Spleen (tissue), 13 donors: ENCODE measurements at places on chromosomes 2 and 18. TPM values are rescaled to one million over a fixed set of nuclear protein-coding genes. Genes with fewer than 3 reads are reported as not detected.
A peak's percentile ranks its signal among the peaks of the same experiment; 100 is the strongest.

- H3K4me1 ChIP-seq, result no peaks in the 10 kb centered on the region
- no peaks in the 10 kb centered on the region for H3K27me3 ChIP-seq
- H3K36me3 ChIP-seq, result no peaks in the 10 kb centered on the region
- no peak overlapping the region for H3K27ac ChIP-seq
- no peak overlapping the region for H3K4me3 ChIP-seq
These were observed 52.7 kb downstream of the PHLPP1 start for GRCh38 chr18:62767836-62768557.

- H3K4me3 ChIP-seq, result no peak overlapping the region
- DNase-seq, result no peak
- peaks cover 5% of the 10 kb centered on the region for H3K4me1 ChIP-seq
- H3K27me3 ChIP-seq, result no peaks in the 10 kb centered on the region
- H3K27ac ChIP-seq, result no peak overlapping the region
These were observed 46.1 kb downstream of the TTC39C start for GRCh38 chr18:24060644-24061043.

DNA sequence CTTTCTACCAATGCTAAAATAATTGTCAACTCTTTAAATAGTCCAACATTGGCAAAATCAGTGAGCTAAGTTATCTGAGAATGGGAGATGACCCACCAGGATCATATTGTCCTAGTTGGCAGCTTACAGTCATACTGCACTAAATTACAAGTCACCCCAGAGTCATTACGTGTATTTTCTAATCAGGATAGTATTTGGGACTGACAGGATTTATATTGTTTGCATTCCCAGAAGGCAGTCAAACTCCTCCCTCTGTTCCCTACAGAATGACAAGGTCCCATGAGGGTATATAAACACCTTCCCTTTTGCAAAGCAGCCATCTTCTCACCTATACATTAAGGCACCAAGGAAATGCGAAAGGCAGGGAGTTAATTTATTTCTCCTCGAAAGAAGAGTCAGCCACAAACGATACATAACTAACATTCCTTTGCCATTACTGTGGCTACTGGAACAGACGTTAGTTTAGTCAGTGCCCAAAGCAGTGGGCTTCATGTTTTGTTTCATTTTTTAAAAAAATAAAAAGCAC is 125.3 kb downstream of the ANTXR1 start:
- H3K27me3 ChIP-seq, result no peaks in the 10 kb centered on the region
- no peak overlapping the region for H3K27ac ChIP-seq
- no peak for DNase-seq
- no peaks in the 10 kb centered on the region for H3K36me3 ChIP-seq
- H3K4me3 ChIP-seq, result no peak overlapping the region
- H3K4me1 ChIP-seq, result no peaks in the 10 kb centered on the region

- no peaks in the 10 kb centered on the region for H3K36me3 ChIP-seq
- no peaks in the 10 kb centered on the region for H3K4me1 ChIP-seq
- H3K27me3 ChIP-seq, result no peaks in the 10 kb centered on the region
- no peak overlapping the region for H3K4me3 ChIP-seq
These were observed 27.3 kb downstream of the DCDC2C start for GRCh38 chr2:3730646-3731045.

DNA sequence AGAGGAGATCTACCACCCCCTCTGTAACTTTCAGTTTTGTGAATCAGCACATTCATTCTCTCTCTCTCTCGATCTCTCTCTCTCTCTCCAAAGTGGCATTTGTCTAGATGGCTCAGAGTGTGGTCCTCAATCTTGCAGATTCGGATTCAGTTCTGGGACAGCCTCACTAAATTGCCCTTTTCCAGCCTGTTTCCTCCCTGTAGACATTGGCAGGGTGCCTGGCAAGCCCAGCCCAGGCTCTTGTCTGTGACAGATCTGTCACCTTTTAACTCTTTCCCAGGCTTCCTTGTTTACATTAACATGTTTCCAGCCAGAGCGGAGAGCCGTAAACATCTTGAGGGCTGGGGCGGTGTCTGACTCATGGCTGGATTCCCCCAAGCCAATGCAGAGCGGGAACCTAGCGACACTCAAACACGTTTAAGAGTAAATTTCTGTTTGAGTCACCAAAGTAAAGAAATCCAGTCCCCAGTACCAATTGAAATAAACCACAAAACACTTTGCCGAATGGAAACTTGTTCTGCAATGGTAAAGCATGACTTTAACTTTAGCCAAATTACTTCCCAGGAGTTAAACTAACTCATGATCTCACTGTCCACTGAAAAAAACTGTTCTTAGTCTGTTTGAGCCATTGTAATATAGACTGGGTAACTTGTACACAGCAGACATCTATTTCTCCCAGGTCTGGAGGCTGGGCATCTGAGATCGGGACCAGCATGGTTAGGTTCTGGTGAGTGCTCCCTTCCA is 6.6 kb upstream of the CYP27C1 start:
- H3K4me1 ChIP-seq, result no peaks in the 10 kb centered on the region
- peak; percentile 42 for DNase-seq
- H3K4me3 ChIP-seq, result no peak overlapping the region

RESP18 gene
- not detected for polyA plus RNA-seq

DNA sequence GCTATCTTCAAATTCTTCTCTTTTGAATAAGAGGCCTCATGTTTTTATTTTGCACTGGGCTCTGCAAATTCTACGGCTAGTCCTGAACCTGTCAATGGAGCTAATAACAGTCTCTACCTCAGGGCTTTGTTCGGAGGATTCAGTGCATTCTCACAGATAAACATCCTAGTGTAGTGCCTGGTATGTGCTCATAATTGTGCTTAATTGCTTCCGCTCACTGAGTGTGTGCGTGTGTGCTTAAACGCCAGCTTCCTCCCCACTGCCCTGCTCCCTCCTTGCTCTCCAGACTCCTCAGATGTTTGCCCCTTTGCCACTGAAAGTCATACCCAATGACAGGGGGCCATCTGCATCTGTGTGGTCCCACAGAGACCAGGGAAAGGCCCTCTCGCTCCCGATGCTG is 6.7 kb downstream of the GYPC start:
- peak overlapping the region; percentile 96 for H3K27ac ChIP-seq
- peaks cover 74% of the 10 kb centered on the region for H3K4me1 ChIP-seq
- H3K36me3 ChIP-seq, result peaks cover 18% of the 10 kb centered on the region
- no peak for DNase-seq
- no peaks in the 10 kb centered on the region for H3K27me3 ChIP-seq
- no peak overlapping the region for H3K4me3 ChIP-seq

CBLN2 gene
- 0.06 TPM for polyA plus RNA-seq

- H3K36me3 ChIP-seq, result no peaks in the 10 kb centered on the region
- DNase-seq, result no peak
- H3K4me3 ChIP-seq, result no peak overlapping the region
- no peaks in the 10 kb centered on the region for H3K4me1 ChIP-seq
- H3K27me3 ChIP-seq, result no peaks in the 10 kb centered on the region
These were observed 201.8 kb upstream of the KLHL14 start for GRCh38 chr18:32974421-32975162.

DNA sequence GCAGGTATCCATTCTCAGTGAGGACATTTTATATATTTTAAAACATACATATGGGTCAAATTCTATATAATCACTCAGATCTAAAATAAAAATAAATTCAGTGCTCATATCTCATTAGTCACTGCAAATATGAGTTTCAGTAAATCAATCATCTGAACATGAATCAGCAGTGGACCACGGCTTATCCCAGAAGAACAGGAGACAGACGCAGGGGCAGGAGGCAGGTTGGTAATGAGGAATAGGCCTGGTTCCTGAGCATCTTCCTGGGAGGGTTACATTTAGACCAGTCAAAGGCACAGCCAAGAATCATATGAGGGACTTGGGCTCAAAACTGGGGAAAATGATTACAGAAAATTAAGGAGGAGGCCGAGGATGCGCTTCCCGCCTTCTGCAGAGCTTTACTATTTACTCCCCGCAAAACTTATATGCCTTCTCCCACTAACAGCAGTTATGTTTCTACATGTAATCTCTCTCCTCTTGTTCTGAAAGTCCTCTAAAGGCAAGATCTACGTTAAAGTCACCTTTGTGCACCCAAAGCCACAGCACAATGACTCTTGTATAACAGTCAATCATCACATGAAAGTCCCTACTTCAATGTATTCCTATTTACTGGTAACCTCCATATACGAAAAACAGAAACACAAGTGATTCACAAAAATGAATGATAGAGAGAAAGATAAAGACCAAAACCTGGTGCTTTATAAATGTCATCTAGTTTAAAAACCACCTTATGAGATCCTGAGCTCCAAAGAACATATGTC is 35.1 kb downstream of the SH3YL1 start:
- H3K27ac ChIP-seq, result no peak overlapping the region
- no peak overlapping the region for H3K4me3 ChIP-seq
- H3K4me1 ChIP-seq, result no peaks in the 10 kb centered on the region
- no peak for DNase-seq

SCG2 gene
- 0.17 TPM for polyA plus RNA-seq

GRCh38 chr2:148342086-148342485 is 302.5 kb upstream of the EPC2 start:
- H3K27ac ChIP-seq, result no peak overlapping the region
- H3K27me3 ChIP-seq, result no peaks in the 10 kb centered on the region
- H3K4me3 ChIP-seq, result no peak overlapping the region
- no peaks in the 10 kb centered on the region for H3K4me1 ChIP-seq
- no peak for DNase-seq

- H3K27me3 ChIP-seq, result no peaks in the 10 kb centered on the region
- no peaks in the 10 kb centered on the region for H3K4me1 ChIP-seq
- H3K36me3 ChIP-seq, result no peaks in the 10 kb centered on the region
- no peak for DNase-seq
- no peak overlapping the region for H3K4me3 ChIP-seq
These were observed 205.1 kb upstream of the SIX3 start for GRCh38 chr2:44736270-44736942.

DNA sequence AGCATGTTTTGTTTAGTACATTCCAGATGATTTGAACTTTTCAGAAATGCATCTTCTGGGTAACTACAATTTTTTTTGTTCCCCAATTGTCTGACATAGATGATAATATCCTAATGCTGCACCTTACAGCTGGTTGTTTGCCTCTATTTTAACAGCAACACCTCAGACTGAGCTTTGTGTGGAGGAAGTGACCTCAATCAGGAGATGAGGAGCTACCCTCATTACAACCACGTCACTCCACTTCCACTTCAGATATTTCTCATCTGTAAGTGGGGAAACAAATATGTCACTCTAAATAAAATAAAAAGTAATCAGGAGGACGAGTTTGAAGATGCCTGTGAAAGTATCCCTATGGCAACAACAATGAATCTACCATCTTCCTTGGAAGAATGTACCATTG is 12.1 kb upstream of the SRSF7 start:
- no peaks in the 10 kb centered on the region for H3K27me3 ChIP-seq
- no peak overlapping the region for H3K27ac ChIP-seq
- H3K4me3 ChIP-seq, result no peak overlapping the region
- no peaks in the 10 kb centered on the region for H3K36me3 ChIP-seq
- no peak for DNase-seq

DNA sequence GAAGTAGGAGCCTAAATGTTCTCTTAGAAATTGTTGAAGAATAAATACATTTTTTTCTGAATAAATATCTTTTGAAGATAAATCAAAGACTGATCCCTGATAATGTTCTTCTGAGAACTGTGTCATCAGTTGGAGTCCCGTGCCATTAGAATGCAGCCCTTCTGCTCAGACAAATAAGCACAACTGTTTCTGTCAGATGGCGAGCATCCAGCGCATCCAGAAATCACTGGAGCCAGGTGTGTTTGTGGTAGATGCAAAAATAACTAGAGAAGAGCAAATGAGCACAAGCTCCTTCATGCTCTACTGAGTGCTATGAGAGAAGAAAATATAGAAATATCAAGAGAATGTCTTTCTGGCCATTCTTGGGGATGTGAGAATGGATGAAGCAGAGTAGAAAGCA is 573.7 kb downstream of the THSD7B start:
- no peak overlapping the region for H3K4me3 ChIP-seq
- no peaks in the 10 kb centered on the region for H3K27me3 ChIP-seq
- DNase-seq, result no peak
- H3K36me3 ChIP-seq, result no peaks in the 10 kb centered on the region
- H3K4me1 ChIP-seq, result no peaks in the 10 kb centered on the region

DNA sequence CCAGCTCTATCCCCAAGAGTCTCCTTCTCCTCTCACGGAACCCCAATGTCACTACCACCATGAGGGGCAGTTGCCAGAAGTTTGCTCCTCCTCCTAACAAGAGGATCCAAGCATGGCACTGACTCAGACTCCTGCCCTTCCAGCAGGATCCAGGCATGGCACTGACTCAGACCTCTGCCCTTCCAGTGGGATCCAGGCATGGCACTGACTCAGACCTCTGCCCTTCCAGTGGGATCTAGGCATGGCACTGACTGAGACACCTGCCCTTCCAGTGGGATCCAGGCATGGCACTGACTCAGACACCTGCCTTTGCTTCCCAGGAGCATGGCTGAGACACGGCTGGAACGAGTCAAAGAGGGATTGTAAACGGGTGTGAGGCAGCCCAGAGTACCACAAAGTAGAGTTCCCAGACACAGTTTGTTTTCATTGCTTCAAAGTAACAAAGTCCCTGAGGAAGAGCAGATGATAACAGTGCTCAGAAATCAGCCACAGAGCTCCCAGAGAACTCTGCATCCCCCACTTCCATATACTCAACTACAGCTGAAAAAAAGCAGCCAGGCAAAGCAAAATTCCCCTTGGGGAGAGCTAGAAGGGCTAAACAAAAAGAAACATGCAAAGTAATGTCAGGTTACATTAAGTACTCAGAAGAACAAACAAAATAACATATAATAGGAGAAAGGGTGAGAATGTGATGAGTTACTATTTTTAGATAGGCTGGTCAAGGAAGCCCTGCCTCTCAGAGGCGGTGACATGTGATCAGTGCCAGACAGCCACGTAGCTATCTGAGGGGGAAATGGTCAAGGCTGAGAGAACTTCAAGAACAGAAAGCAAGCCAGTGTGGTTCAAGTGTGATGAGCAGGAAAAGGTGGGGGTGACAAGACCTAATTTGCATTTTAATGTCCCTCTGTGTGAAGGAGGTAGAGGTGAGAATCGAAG is 3.0 kb downstream of the BUB1 start:
- peak overlapping the region; percentile 57 for H3K27ac ChIP-seq
- peaks cover 46% of the 10 kb centered on the region for H3K4me1 ChIP-seq
- H3K36me3 ChIP-seq, result no peaks in the 10 kb centered on the region
- no peaks in the 10 kb centered on the region for H3K27me3 ChIP-seq
- no peak overlapping the region for H3K4me3 ChIP-seq

GRCh38 chr2:101983928-101984327 is 7.8 kb upstream of the IL1R2 start:
- no peaks in the 10 kb centered on the region for H3K27me3 ChIP-seq
- no peak for DNase-seq
- H3K36me3 ChIP-seq, result peaks cover 12% of the 10 kb centered on the region
- peaks cover 13% of the 10 kb centered on the region for H3K4me1 ChIP-seq
- no peak overlapping the region for H3K4me3 ChIP-seq

GRCh38 chr2:135903650-135904049 is 27.4 kb upstream of the MCM6 start:
- DNase-seq, result no peak
- no peak overlapping the region for H3K4me3 ChIP-seq
- H3K27ac ChIP-seq, result no peak overlapping the region
- H3K4me1 ChIP-seq, result no peaks in the 10 kb centered on the region
- peaks cover 10% of the 10 kb centered on the region for H3K36me3 ChIP-seq

MRPS5 gene
- 53.4 TPM for polyA plus RNA-seq

DNA sequence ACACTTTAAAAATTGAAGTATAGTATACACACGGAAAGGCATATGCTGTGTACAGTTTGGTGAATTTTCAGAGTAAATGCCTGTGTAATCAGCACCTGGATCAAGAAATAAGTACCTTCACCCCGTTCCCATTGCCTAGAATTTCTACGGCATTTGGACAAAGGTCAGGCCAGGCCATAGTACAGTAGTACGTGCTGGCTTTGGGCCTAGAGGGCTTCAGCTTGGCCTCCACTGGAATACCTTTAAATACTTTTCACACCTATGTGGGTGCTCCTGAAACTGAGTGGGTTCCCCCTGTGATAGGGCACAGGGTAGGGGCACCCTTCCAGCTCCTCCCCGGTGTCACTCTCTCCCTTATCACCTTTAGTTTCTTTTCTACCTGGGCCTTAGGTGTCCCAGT is 26.5 kb downstream of the TET3 start:
- DNase-seq, result no peak
- peaks cover 7% of the 10 kb centered on the region for H3K4me1 ChIP-seq
- H3K36me3 ChIP-seq, result no peaks in the 10 kb centered on the region
- no peak overlapping the region for H3K27ac ChIP-seq
- H3K4me3 ChIP-seq, result no peak overlapping the region
